Anterior cingulate cortex (tissue), 58 donors: ENCODE measurements at places on chromosomes 12 and 14.

DNA sequence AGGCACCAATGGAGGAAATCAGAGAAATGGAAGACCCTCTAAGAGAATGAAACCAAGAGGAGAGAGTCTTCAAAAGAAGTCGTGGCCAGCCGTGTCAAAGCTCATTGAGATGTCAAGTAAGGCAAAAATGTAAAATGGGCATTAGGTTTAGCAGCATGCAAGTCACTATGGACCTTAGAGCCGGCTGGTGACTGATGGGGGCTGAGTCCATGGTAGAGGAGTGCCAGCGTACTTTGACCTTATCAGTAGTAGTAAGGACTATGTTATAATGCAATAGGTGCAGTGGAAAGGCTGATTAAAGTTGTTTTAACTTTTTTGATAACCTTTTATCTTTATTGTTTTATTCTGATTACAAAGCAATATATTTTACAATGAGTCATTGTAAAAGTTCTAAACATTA, 66.5 kb downstream of the ANO6 start:
- no peak for DNase-seq

DNA sequence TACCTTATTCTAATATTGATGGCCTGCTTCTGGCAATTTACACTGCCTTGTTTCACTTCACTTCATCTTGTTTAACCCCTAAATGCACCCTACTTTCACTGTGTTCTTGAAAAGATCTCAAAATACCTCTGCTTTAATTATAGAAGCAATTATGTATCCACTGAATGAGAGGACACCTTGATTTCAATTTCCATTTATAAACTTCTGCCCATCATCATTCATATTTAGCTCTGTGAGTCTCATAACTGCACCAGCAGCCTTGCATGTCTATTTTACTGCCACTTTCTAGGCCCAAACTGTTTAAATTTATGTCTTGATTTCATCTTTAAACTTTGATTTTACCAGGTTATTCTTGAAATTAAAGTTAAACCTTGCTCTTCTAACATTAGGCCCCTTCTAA, 7.1 kb upstream of the DNAAF2 start:
- no peak for DNase-seq

GRCh38 chr14:93967637-93968250, 8.6 kb downstream of the ASB2 start:
- no peak for DNase-seq

- DNase-seq = no peak
Observed at GRCh38 chr12:7064516-7064915, 4.0 kb downstream of the C1S start.

- DNase-seq = no peak
Observed at GRCh38 chr12:84089356-84089755, 823.2 kb downstream of the SLC6A15 start.

DNA sequence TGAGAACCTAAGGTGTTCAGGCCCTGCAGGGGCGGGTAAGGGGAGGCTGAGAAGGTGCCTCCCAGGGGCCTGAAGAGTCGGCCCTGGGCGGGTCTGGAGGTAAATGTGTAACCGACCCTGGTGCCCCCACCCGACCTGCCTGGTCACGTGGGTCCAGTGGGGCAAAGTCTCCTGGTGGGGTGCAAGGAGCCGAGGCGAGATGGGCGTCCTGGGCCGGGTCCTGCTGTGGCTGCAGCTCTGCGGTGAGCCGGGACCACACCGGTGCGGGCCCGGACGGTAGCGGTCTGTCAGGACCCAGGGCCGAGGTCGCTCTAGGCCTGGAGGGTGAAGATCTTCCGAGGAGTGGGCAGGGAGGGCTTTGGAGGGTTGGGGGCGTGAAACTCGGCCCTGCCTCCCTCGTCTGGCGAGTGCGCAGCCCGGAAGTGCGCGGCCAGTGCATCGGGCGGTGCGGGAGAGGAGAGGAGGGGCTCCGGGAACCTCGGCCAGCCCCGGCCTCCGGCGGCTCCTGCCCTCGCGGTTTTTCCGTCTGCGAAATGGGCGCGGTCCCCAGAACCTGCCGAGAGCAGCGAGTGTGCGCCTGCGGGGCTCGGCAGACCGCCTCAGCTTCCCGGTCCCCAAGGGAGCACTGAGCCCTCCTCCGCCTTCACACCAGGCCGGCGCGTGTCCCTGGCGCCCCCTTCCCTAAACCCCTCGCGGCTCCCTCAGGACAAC, at the start of gene AMN:
Gene AMN (plus strand): TSS at position 174 of the 711 bp plus-strand sequence. CDS start 26 bp downstream, at position 200.
- no peak for DNase-seq

- DNase-seq = no peak
Observed at GRCh38 chr12:15620741-15621539, 168.2 kb downstream of the EPS8 start.
